NCI-H2171 (cell line): ENCODE measurements at places on chromosomes 3 and 15.

GRCh38 chr15:31265871-31266711 is 60.5 kb upstream of the KLF13 start:
- no peak for DNase-seq

DNA sequence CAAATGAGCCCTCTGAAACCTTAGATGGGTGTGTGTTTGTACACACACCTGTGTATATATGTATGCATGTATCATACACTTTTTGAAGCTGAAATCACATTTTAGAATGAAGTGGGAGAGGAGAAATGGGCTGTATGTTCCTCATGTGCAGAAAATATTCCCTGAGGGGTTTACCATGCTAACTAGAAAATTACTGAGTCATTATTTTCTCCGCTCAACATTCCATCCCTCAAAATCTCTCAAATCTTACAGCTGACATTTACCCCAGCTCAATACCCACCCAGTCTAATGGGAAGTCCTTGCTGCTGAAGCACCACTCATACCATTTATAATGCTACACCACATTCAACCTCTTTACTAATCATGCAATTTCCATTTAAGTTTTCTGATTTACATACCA is 138.6 kb downstream of the P2RY1 start:
- DNase-seq, result no peak

- DNase-seq, result no peak
Measured at GRCh38 chr3:156382458-156383346, 172.2 kb downstream of the SSR3 start.

DNA sequence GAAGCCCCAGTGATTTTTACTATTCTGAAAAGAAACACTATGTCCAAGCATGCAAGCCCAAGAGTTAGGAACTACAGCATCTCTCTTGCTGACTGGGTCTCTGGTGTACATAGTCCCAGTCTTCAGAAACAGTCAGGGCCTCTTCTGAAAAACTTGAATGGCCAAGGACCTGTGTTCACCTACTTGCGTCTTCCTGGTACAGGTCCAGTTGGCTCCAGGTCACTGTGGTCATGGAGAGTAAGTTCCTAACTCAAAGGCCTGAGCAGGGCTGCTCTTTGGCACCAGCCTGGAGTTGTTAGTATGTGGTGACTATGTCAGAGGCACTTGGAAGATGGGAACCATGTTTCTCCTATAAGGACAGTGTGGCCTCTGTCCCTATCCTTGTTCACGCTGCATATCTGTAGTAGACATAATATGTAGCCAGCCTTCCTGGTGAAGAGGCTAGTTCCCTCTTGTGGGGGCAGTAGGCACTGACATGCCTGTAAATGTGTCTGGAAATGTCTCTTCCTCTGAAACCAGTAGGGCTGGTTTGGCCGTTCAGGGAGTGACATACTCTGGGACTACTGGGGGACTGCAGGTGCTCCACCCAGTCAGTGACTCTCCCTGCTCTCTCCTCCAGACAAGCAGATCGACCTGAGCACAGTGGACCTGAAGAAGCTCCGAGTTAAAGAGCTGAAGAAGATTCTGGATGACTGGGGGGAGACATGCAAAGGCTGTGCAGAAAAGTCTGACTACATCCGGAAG is 2.6 kb upstream of the RBM15B start:
- no peak for DNase-seq

GRCh38 chr3:139715166-139715565 is 37.4 kb upstream of the NMNAT3 start:
- DNase-seq, result no peak
